ENCODE measurements at places on chromosomes 3 and 15.

- DNase-seq = no peak
Observed at GRCh38 chr15:42090370-42090769, 4.0 kb downstream of the PLA2G4D start.

DNA sequence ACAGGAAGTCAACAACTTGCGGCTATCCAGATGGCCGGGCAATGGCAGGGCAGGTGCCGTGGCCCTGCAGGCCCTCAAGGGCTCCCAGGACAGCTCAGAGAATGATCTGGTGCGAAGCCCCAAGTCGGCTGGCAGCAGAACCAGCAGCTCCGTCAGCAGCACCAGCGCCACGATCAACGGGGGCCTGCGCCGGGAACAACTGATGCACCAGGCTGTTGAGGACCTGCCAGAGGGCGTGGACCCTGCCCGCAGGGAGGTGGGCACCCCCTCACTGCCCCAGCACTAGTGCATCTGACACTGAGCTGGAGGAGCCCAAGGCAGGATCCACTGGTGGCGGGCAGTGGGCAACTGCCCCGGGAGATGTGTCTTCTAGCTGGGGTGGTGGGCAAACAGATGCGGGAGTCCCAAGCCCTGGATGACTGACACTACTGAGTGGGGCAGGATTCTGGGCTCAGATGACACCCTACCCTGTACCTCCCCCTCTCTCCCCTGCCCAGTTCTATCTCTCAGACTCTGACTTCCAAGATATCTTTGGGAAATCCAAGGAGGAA is 15.9 kb downstream of the VILL start:
- no peak for DNase-seq

- no peak for DNase-seq
Observed at GRCh38 chr3:106215047-106215446, 346.2 kb upstream of the CBLB start.

- DNase-seq = no peak
Observed at GRCh38 chr3:42387802-42388651, 22.4 kb downstream of the LYZL4 start.

- DNase-seq = peak; percentile 11
Observed at GRCh38 chr3:42190701-42191442, 75.1 kb downstream of the CCK start.

GRCh38 chr15:64856429-64857145 is 14.9 kb downstream of the PLEKHO2 start:
- DNase-seq = no peak

DNA sequence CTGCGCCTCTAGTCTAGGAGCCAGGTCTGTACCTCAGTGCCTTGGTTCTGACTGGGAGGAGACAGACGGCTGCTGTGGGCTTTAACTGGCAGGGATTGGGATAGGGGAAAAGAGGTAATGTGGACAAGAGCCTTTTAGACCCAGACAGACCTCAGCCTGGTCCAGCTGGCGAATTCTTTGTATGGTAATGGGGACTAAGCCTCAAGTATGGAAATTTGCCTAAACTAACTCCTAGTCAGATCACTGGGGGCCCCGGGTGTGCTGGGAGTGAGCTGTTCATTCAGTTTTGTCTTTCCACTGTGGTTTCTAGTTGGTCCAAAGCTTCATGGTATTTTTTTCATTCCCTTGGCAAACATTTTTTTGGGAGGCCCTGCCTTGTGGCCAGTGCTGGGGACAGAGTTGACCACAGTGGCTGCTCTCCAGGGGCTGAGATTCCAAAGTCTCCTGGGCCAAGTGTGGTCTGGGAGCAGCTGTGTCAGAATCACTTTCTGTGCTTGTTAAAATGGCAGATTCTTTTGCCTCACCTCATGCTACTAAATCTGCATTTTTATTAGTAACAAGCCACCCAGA is 261.4 kb upstream of the C2CD4B start:
- DNase-seq = no peak

- DNase-seq = no peak
Observed at GRCh38 chr3:158352551-158352950, 218.4 kb upstream of the MLF1 start.

- no peak for DNase-seq
Observed at GRCh38 chr3:30643763-30644462, 37.5 kb downstream of the TGFBR2 start.

- no peak for DNase-seq
Observed at GRCh38 chr3:152192050-152192449, 76.7 kb upstream of the MBNL1 start.

DNA sequence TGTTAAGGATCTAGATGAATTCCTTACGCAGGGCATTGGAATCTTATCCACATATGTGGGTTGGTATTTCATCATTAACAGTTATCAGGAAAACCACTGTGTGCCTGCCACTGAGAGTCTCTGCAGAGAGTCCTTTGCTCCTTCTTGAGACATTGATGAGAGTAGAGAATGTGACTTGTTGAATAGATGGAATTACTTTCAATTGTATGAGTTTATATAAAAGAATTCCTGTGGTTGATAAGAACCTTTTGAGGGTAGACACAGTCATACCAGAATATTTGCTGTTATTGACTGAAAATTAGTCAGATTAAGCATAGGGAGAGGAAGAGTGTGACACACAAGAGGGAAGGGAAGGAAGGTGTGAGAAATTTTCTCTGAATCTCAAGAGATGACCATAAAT is 30.8 kb downstream of the ARHGEF26 start:
- no peak for DNase-seq

- DNase-seq = no peak
Observed at GRCh38 chr3:155129396-155129795, 49.3 kb downstream of the MME start.

GRCh38 chr15:66682865-66683264 is 19.2 kb upstream of the SMAD6 start:
- DNase-seq = no peak

- DNase-seq = no peak
Observed at GRCh38 chr15:41284427-41285177, 47.8 kb downstream of the OIP5 start.

DNA sequence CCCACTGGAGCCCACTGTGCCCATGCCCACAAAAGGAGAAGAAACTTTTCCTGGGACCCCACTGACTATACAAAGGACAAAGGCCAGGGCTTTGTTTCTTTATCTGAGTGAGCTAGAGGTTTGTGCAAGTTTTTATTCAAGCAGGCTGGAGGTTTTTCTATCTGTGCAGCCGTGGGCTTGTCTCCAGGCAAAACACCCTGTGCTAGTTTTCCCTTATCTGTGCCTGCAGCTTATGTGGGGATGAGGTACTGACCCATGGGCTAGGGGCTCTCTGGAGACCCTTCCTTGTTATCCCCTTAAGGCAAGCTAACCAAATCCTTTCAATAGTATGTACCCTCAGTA is 545.5 kb downstream of the ZPLD1 start:
- DNase-seq = no peak

- peak; percentile 55 for DNase-seq
Observed at GRCh38 chr3:106635271-106635670, 742.0 kb upstream of the CCDC54 start.

- no peak for DNase-seq
Observed at GRCh38 chr15:63514531-63514943, 10.1 kb downstream of the USP3 start.

GRCh38 chr3:138406606-138407005 is 27.8 kb upstream of the ESYT3 start:
- no peak for DNase-seq

GRCh38 chr15:69988541-69989225 is 109.0 kb downstream of the TLE3 start:
- DNase-seq = no peak

DNA sequence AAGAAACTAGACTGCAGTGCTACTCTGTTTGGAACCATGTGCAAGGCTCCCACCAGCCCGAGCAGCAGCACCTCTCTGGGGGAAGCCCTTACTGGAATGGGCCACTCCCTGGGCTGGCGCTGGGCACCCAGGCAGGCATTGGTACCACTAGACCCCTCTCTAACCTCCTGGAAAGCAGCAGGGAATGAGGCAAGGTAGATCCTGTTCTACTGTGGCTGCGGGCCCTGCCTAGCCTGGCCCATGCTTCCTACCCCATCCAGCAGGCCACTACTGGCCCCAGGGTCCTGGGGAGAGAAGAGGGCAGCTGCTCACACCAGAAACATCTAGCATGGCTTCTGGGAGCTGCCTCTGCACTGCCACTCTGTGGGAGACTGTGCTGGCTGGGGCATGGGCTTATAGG is 44.8 kb downstream of the MESD start:
- DNase-seq = no peak

DNA sequence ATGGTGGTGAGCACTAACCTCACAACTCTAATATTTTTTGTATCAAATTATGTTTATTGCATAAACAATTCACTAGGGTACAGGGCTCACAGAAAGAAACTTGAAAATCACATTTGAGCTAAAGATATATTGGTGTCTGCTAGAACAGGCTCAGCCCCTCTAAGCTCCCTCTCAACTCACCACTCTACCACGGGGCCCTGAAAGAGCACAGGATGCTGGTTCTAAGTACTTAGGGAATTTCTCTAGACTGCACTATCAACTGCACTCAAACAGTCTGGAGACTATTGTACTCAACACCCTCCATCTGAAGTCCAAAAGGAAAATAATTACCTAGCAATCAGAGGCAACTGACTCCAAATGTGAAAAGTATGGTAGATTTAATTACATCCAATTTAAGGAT is 98.7 kb upstream of the STRIT1 start:
- DNase-seq = no peak

DNA sequence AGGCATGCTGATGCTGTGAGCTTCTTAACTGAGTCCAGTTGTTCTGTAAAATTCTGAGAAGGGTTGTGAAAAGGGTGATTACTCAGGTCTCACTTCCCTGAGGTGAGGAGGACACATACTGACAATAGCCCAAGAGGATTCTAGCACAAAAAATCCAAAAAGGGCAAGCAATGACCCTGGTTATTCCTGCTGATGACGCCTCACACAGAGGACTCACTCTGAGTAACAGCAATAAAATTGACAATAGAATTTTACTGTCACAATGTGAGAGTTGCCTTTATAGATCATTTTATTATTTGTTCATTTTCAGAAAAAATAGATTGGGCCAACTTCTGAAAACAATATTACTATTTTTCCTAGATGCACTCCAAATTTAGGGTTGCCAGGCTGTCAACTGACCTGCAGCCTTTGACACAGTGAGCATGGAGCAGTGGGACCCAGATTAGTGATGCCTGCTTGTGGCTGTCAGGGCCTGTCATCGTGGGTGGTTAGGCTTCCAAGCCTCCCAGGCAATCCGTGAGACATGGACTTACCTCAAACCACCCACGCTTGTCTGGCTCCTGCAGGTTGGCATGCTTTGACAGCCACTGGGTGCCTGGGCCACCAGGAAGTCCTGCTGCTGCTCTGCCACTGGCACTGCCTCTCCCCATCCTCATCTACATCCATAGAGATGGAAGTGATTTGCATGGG is 396.0 kb upstream of the THBS1 start:
- no peak for DNase-seq

DNA sequence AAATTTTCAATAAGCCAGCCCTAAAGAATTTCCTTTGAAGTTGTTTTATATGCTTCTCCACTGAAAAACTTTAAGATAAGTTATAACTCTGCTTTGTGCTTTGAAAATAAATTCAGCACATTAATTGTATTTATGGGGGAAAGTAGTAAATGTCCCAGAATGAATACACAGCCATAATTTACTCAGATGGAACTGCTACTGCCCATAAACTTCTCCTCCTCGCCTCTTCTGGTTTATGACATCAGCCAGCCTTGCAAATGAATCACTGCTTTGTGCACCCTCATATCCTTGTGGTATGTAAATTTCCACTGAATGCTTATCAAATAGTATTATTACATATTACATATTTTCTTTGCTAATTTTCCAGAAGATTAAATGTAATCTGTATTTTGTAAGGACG is 302.0 kb downstream of the DIPK2A start:
- no peak for DNase-seq

DNA sequence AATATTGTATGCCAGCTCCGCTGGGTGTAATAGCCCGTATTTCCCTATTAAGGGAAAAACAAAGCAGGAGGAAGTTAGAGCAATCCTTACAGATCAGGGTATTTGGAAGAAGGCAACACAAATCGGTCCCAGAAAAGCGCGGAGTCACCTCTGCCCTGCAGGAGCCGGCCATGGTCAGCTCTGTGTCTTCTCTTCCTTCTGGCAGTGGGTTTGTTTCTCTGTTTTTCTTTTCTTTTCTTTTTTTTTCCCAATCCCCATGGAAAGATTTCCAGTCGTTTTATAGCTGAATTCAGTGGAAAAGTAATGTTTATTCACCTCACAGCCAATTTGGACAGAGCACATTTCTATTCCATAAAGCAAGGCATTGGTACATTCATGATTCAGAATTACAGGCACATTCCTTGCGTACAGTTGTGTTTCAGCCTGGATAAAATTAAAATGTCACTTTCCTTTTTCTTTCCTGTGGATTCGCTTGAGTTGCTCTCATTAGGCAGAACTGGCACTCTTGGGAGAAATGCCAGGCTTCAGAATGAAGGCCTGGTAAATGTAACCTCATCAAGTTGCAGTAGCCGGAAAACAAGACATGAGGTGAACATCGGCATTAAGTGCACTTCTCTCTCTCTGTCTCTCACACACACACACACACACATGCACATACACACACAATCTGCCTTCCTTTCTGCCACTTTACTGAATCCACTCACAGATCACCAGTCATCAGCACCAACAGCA is 204.5 kb upstream of the UBE2E1 start:
- DNase-seq = no peak

- DNase-seq = no peak
Observed at GRCh38 chr3:190385731-190386688, 2.0 kb upstream of the CLDN16 start.

- no peak for DNase-seq
Observed at GRCh38 chr3:148466980-148467740, 230.5 kb upstream of the AGTR1 start.

DNA sequence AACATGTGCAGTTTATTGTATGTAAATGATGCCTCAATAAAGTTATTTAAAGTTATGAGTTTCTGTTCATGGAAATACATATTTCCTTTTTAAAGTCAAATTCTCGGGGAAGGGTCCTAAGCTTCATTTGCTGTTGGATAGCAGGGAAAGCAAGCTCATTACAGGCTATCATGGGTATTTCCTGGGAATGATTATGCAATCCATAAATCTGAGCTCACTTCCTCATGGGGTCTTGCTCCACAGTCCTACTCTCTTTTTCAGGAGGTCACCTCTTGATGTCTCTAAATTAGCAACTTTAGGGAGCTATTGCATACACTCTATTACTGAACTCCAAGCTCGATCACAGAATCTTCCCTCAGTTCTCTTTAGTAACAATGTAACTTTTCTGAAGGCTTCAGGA is 69.9 kb upstream of the TP63 start:
- no peak for DNase-seq

- no peak for DNase-seq
Observed at GRCh38 chr3:11138371-11138770, 15.9 kb upstream of the HRH1 start.

GRCh38 chr3:171173736-171174135 is 147.2 kb upstream of the SLC2A2 start:
- DNase-seq = no peak

DNA sequence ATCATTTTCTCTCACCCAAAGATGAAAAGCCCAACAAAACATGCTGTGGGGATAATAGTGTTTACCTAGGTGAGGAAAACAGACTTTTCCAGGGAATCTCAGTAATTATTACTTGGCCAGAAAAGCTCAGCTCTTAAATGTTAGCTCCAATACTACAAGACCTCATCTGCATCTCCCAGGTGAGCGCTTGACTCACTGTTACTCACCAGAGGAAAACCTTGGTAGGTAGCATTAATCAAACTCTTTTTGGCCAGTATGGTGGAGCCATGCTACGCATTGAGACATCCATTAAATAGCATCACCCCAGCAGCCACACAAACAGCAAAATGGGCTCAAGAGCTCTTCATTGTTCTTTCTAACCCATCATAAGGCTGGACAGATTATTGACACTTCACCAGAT is 99.0 kb downstream of the TIGIT start:
- DNase-seq = no peak
